ENCODE measurements at places on chromosomes 4 and X.

DNA sequence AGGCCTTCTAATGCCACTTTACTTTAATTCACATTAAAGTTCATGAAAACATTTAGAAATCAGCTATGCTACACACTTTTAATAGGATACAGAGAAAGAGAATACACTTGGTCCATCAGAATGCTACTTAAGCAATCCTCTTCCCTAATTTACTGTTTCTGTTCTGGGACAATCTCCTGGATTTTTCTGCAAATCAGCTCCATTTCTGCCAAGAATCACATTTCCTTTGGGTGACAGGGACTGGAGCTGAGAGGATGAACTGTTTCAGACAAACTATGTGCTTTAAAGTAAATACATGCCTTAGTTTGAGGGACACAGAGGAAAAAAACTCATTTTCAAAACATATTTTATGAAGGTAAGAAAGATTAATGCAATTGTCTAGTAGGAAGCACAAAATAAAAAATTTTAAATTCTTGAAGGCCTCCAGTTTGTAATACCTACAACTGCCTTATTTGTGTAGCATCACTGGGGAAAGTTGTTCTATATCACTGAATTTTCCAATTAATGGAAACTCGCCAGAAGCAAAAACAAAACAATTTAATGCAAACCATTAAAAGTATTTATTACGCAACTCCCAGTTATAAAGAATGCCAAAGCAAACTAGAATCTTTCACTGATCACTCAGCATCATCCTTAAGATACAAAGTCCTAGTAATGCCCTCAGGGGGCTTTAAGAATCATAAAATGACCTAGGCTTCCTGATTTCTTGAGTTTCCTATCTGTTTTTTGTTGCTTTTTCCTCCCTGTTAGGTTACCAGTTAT, 36.3 kb downstream of the BCLAF3 start:
- no peak for DNase-seq

DNA sequence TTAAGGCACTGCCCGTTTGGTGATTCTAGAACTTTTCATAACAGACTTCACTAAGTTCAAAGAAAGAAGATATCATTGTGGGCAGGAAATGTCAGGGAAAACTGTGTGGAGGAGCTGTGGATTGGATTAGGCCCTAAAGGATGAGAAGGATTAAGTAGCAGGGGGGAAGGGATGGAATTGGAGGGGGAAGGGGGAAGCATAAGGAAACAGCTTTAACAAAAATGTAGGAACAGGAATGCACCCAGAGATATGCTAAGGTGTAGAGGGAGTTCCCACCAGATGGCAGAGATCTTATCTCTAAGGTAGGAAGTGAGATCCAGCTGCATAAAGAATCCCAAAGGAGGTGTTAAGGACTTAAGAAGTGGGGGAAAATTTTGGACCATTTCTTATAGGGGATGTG, 114.5 kb downstream of the LARP7 start:
- DNase-seq = no peak

GRCh38 chrX:30659421-30659820, 6.2 kb downstream of the GK start:
- no peak for DNase-seq

DNA sequence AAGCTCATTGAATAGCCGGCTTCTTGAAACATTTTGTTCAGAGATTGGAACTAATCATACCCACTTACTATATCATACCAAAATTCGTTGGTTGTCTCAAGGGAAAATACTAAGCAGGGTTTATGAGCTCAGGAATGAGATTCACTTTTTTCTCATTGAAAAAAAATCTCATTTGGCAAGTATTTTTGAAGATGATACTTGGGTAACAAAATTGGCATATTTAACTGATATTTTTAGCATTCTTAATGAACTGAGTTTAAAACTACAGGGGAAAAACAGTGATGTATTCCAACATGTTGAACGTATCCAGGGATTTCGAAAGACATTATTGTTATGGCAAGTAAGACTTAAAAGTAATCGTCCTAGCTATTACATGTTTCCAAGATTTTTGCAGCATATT, 6.4 kb downstream of the FAM200B start:
- no peak for DNase-seq

- DNase-seq = no peak
Measured at GRCh38 chrX:29435396-29435795, 780.0 kb upstream of the MAGEB2 start.

DNA sequence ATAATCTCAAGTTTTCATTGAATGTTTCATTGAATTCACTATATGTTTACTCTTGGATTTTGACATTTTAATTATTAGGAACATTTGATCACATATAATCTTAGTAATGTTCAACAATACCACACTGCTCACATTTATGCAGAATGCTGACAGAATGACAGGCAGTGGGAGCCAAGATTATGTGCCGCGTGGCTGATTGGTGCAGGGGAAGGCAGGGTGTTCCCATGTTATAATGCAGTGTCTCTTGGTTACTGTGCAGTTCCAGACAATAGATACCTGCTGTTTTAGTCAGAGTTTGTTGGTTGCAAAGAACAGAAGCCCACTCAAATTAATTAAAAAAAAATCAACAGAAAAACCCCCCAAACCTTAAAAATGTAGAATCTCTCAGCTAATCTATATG, 33.0 kb downstream of the FHIP1A start:
- no peak for DNase-seq

DNA sequence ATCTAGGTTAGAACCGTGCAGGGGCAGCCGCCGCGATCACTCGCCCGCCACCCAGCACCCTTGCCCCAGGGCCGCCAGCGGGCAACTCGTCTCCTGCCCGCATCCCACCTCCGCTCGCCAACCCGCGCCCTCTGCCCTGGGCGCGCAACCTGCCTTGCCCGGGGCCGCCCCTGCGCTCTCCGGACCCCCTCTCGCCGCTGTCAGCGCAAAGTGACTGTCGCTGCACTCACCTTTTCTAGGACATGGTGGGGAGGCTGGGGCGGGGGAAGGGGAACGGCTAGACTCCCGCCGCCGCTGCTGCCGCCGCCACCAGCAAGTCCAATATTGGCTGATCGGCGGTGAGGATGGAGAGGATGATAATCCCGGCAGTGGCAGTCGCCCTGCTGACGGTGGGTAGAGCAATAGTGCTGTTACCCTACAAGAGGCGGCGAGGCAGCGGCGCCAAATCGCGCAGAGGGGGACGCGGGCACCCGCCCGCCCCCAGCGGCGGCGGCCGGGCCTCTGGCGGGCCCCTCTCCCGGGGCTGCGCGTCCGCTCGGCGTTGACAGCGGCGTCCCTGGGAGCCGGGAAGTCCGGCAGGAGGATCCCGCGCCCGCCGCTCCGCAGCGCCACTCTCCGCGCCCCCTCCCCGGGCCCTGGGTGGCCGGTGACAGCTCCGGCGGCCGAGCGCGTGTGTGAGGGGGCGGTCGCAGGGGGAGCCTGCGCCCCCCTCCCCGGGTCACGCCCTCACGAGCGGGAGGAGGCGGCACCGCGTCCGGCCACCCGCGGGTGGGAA, 2.3 kb upstream of the NR3C2 start:
- DNase-seq = peak; percentile 46

GRCh38 chrX:82161195-82161594, 959.3 kb downstream of the SH3BGRL start:
- no peak for DNase-seq

DNA sequence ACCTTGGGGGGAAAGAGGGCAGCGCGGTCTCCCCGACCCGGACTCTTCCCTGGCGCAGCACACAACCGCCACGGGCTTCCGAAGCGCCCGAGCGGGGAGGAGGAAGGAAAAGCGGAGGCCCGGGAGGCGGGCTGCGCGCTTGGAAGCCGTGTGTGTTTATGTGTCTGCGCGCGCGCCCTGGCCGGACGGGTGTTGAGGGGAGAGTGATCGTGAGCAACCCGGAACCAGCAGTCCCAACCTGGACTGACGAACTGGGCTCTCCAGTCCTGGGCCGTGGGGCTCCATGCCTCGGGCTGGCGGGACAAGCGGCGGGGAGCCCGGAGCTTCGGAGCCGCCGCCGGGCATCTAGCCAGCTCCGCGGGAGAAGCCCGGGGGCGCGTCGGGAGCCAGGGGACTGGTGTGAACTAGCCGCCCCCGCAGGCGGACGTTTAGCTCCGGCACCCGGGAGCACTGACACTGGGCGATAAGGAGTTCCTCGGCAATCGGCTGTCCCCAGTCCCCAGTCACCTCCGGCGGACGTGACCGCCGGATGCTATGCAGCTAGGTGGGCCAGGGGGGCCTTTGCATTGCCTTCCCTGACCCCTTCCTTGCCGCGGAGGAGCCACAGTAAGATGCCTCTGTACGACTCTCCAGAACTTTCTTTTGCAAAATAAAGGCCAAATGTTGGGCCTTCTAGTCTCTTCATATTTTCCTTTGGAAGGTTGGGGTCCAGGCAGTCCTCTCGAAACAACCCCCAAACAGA, 74.8 kb upstream of the BCOR start:
- no peak for DNase-seq

DNA sequence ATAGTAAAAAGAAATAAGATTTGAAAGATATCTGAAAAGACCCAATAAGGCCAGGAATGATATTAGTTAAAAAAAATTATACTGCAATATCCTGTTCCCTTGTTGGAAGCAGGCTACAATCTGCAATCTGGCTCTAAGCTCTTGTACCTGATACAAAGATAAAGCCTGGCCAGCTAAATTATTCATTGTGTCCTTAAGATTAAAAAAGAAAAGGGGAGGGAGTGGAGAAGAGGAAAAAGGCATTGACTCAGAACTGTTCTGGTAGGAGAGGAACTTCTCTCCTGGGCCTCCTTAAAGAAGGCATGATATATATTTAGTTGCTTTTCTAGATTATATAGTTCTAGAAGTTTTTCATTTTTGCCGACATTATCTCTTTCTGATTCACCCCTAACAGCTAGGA, 46.7 kb downstream of the IRF2 start:
- DNase-seq = no peak

- DNase-seq = no peak
Measured at GRCh38 chr4:22428441-22428840, 87.4 kb downstream of the ADGRA3 start.

GRCh38 chrX:14027511-14028019, 2.1 kb downstream of the GEMIN8 start:
- DNase-seq = no peak

GRCh38 chr4:91325495-91325894, 978.3 kb upstream of the GRID2 start:
- no peak for DNase-seq

Data from activated CD8-positive, alpha-beta T cell treated with anti-CD3 and anti-CD28 coated beads, Interleukin-2, amount 10 ng/mL, durations not matched to agents 7 days and 5 days (primary cell).